Hindlimb muscle (tissue), 1 donor: ENCODE measurements at places on chromosomes 5 and 9. TPM values are rescaled to one million over a fixed set of nuclear protein-coding genes. Genes with fewer than 3 reads are reported as not detected.

DNA sequence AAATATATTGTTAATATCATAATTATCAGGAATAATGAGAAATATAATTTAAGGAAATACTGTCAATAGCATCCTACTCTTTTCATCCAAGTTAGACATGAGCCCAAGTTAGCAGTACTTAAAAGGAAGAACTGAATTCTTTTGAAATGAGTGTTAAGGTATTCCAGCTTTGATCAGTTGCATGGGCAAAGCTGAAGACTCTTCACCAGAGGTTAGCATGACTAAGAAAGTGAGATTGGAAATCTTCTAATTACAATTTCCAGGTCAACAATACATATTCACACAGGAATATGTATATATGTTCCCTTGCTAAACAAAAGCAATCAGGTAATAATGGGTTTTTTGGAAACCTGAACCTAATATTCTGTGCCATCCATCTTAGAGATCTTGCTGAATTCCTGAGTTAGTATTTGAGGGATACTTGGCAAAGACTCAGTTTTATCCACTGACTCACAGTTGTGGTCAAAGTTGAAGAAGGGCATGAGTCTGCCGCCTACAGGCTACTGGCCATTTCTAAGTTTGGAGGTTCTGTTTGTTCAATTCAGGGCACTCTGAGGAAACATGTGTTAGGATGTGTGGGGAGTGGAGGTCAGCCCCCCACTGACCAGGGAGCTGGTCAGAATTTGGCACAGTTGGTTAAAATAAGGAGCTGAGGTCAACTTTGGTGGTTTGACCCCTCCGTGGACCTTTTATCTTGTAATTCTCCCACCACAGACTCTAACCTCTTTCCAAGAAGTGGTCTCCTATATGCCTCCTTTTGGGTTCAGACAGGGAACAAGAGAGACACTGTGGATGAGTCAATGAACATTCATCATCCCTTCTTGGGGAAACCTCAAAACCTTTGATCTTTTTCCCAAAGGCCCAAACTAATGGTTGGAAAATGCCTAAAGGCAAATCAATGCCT is 118.3 kb downstream of the PIK3R1 start:
- no peak for DNase-seq

The ANKRD31 gene
- 0.14 TPM for polyA plus RNA-seq

DNA sequence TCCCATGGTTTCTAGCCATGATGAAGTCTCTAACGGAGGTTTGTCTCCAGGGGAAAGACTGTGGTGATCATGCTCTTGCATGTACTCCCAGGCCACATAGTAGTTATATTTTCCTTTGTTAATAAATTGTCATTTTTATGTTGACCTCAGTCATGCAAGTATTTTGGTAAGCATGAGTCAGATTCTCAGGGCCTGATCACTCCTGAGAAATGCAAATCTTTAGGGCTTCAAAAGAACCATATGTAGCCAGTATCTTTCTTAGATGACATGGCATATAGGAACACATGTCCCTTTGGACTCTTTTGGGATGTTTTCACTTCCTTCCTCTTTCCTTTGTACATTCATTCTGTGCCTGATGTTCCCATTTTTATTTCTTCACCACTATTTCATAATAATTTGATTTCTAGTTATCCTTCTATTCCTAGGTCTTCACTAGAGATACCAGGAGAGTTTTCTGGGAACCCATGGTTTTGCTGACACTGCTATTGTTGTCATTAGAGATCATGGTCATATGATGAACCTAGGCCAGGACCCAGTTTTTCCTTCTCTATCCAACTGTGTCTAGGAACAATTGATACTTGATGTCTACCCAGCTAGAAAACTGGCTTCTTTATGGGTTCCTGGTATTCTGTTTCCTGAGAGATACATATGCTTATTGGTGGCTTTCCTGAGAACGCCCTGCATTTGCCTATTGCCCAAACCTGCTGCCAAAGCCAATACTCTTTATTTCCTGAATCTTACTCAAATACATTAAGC is 248.1 kb upstream of the NREP start:
- no peak for DNase-seq

DNA sequence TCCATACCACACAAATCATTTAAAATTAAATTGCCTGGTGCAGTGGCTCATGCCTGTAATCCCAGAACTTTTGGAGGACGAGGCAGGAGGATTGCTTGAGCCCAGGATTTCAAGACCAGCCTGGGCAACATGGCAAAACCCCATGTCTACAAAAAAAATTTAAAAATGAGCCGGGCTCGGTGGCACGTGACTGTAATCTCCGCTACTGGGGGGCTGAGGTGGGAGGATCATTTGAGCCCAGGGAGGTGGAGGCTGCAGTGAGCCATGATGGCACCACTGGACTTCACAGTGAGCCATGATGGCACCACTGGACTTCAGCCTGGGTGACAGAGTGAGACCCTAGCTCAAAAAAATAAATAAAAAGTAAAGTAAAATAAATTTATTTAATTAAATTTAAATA is 40.9 kb downstream of the LYRM7 start:
- DNase-seq = no peak

GRCh38 chr5:178671602-178672144 is 44.8 kb upstream of the CLK4 start:
- no peak for DNase-seq

- DNase-seq = no peak
These were observed 421.9 kb upstream of the DMAC1 start for GRCh38 chr9:8221462-8221861.

- DNase-seq = peak; percentile 29
These were observed 238.4 kb upstream of the CD180 start for GRCh38 chr5:67435032-67435431.

DNA sequence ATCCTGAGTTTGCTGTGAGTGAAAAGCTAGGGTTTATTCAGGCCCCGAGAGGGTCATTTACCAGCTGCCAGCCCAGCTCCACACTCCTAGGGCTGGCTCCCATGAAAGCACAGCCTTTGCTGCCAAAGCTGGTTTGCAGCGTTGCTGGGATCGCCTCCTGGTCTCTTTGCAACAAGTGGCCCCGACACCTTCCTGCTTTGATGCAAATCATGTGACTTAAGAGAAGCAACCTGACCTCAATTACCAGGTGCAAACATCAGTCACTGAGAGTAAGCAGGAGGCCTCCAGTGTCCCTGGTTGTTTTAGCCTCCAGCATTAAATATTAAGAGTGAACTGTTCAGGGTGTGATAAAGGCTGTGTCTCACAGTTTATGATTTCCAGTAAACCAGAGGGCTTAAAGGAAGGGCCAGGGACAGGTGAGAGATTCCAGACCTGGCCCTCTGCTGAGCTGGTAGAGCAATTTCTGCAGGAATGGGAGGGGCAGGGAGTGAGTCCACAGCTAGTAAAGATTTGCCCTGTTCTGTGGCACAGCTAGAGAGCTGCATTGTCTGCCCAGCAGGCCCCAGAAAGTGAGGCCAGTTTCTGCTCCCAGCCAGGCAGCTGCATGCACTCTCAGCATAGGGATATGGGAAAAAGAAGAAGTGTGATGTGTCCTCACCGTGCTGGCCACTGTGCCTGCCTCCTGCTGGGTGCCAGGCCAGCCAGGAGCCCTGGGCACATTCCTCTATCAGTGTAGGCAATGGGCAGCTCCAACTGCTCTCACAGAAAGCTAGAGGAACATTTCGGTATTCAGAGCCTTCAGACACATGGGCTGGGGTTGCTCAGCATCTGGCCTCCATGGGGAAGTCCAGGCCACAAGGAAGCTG is 58.0 kb downstream of the SLC22A5 start:
- no peak for DNase-seq

- no peak for DNase-seq
These were observed 310.1 kb downstream of the RFX3 start for GRCh38 chr9:3215658-3216057.

The CYLC2 gene
- polyA plus RNA-seq = not detected

DNA sequence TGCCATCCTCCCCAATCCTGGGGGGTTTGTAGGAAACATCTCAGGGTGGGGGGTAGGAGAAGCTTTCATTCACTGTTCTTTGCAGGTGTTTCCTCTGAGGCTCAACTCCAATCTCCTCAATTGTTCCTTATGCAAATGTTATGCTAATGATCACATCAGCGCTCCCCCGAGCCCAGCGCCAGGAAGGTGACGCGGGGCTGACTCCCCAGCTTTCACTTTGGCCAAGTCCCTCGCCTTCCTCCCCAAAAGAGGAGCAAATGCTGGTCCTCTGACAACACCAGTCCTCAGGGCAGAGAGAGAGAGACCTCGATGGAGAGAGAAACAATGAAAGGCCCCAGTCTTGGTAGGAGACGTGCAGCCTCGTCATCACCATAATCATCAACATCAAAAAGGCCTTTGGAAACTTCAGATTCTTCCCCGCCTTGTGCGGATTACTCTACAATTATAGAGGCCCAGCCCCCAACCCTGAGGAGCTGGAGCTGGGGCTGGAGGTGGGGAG is 39.1 kb downstream of the PCDH1 start:
- no peak for DNase-seq

- no peak for DNase-seq
These were observed 636.3 kb downstream of the GABRG2 start for GRCh38 chr5:162703914-162704313.

The PCDHB10 gene
- 5.3 TPM for polyA plus RNA-seq

The GLRA1 gene
- not detected for polyA plus RNA-seq

DNA sequence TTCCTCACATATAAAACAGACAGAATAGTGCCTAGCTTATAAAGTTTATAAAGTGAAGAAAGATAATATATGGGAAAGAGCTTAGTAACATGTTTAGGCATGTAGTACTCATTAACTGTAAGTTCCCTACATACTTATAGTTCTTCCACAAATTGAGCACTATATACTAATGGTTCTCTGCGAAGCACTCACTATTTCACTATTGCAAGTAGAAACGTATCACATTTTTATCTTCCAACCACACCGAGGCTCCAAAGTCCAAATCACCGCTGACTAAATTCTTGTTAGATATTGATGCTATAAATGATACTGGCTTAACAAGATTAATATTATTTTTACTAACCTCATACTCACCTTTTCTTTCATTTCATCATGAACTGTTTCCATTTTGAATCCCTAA is 61.0 kb downstream of the FBXW11 start:
- DNase-seq = no peak
